Stimulated activated CD4-positive, alpha-beta T cell treated with anti-CD3 and anti-CD28 coated beads, Interleukin-4, amount 100 ng/mL, for 24 hours (primary cell): ENCODE measurements at places on chromosomes 12 and 14.

DNA sequence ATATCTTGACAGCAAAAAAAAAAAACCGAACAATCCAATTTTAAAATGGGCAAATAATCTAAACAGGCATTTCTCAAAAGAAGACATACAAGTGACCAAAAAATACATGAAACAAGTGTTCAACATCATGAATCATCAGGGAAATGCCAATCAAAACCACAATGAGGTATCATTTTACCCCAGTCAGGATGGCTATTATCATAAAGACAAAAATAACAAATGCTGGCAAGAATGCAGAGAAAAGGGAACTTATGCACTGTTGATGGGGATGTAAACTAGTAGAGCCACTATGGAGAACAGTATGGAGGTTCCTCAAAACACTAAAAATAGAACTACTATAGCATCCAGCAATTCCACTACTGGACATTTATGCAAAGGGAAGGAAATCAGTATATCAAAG is 448.2 kb downstream of the RGS6 start:
- no peak for DNase-seq

- DNase-seq: no peak
These were observed 52.8 kb downstream of the PTHLH start for GRCh38 chr12:27919671-27920235.

DNA sequence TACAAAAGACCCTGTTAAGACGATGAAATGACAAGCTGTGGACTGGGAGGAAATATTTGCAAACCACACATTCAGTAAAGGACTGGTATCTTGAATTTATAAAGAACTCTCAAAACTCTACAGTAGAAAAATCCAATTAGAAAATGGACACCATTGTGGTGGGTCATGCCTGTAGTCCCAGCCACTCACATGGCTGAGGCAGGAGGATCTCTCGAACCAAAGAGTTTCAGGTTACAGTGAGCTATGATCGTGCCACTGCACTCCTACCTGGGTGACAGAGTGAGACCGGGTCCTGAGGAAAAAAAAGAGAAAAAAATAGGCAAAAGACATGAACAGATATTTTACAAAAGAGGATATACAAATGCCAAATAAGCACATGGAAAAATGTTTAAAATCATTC is 41.9 kb downstream of the TTC6 start:
- no peak for DNase-seq

DNA sequence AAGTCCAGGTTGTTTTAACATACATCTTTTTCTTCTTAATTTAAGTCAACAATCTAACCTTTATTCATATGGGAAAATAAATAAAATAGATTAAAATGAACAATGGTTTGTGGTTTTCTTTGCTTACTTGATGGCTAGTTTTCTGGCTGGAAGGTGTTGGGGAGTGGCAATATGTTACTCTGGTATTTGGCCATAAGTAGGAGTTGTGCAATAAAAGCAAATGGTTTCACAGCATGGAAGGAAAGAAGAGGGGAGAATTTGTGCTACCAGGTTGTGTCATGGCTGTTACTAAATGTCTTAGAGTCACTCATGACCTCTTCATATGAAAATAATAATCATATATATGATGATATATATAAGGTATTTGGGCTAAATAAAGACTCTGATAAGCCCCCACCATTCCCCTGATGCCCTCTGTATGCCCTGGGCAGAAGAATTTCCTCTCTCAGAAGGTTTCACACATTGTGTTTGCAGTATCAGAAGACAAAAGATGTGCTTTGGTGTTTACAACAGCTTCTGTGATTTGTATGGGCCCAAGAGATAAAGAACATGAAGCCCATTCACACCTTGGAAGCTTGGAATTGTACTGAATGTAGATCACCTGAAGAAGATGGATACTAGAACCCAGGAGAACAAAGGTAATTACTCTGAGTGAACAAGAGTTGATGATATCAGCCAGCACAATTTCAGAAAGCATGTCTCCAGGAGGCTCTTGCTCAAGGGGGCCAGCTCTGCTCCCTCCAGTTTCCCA is 160.9 kb downstream of the ALG10B start:
- DNase-seq: no peak

DNA sequence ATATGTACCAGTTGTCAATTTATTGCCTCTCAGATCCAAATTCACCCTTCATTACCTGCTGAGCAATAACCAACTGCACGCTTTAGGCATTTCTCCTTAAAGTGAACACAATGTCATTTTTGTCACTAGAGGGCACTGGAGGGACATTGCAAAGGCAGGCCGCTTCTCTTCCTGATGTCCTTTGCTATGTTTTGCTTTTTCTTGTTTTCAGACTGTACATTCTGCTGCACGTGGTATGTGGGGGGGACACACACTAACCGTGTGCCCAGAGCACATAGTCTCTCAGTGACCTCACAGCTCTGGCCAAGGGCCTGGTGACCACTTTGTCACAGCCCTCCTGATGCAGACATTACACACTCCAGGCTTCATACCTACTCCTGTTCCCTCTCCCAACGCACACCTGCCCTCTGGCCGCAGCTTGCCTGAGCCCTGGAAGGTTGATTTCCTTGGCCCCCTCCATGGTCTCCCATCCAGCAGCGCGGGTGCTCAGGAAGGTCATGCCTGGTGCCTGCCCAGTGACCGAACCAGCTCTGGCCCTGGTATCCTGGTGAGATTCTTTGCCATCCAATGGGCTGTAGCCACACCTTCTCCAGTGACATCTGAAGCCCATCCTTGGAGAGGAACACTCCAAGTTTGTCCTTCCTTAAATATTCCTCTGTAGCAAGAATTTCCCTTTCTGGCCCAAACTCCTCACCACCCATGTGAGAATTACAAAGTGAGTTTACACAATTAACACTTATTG is 39.9 kb downstream of the MYO1H start:
- no peak for DNase-seq

DNA sequence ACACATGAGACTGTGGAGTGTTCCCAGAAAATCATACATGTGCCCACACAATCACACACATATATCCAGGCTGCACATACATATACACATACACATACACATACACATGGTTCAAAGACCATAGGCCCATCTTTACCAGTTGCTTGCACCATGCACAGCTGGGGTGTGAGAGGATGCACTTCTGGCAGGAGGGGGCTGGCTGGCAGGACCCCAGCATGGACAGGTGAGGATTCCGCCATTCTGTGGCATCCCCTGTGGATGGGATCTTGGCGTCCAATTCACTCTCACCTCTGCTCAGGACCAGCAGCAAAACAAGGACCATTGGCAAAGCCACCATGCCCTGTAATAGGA is 7.0 kb downstream of the ITGB7 start:
- no peak for DNase-seq

DNA sequence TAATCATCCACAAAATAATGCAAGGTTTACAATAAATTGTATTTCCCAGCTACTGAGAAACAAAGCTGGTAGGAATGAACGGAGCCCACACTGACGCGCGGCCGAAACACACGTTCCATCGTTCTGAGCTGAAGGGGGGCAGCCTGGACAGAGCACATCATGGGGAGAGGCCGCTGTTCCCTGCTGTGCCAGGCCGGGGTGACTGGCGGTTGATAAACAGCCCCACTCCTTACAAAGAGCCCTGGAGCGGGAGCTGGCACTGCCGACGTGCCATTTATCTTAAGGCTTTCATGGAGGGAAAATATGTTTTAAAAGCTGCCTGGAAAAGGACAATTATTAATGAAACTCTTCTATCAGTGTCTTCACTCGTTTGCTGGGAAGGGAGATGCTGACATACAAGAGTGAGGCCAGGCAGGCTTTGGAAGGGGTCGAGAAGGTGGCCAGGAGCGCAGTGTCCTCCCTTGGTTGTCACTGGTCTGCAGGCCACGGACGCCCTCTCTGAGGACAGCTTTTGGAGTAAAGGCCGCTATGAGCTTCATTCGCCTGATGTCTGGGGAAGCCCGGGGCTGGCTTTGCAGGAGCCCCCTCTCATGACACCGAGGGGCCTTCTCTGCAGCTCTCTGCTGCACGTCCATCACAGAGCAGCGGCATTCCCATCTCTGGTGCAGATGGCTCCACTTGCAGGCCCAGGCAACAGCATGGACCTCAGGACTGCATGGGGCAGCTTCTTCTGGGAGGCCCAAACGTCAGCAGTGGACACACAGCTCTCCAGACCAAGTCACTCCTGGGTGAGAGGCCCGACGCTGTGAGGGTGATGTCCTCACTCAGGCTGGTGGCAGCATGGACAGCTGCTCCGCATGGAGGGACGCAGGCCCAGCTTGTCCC is 355.3 kb upstream of the SFSWAP start:
- no peak for DNase-seq

DNA sequence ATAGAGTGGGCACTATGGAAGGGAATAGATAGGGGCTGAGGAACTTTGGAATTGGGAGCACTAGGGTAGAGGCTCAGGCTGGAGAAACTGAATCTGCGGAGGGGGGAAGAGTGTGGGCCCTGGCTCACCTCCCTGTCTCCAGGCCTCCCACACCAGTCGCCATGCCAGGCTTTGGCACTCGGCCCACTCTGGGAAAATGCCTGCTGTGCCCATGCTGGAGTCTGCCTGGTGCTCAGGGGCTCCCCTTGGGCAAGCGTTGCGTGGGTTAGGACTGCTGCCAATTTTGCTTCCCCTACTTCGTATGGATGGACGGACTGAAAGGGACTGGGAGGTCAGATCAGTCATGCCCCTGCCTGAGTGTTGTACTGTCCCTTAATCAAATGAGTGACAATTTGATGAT is 34.6 kb upstream of the CISTR start:
- DNase-seq: no peak

- DNase-seq: no peak
These were observed 938.6 kb upstream of the MDGA2 start for GRCh38 chr14:48614003-48614402.

- peak; percentile 87 for DNase-seq
These were observed 2.8 kb upstream of the HOXC8 start for GRCh38 chr12:54005853-54006558.

DNA sequence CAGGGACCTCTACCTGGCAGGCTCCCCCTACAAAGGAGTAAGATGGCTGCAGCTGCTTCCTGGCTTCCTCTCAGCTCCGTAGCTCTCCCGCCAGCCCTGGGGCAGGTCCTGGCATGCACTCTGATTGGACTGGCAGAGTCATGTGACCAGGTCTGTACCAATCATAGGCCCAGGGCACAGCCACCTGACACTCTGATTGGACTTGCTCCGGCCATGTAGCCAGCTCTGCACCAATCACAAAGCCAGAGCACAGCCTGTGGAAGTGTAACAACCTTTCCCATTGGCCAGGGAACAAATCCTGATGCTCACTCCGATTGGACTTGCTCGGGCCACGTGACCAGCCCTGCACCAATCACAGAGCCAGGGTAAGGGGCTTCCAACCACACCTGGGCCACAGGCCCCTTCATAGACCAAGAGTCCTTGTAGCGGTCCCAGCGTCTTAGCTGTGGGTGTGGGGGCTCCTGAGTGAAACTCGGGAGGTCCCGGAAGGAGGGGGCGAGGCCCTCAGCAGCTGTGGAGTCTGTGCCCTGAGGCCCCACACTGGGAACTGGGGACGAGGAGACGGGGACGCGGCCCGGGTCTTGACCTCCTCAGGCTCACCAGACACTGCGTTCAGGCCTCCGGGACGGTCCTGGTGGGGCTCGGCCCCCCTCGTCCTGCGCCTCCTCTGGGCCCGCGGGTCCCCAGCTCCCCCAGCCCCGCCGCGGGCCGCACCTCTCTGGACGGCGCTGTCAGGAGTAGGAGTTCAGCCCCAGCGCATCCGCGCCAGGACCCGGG is 210.6 kb downstream of the ADGRD1 start:
- no peak for DNase-seq

GRCh38 chr14:20956376-20956976 is 1.2 kb downstream of the RNASE2 start:
- DNase-seq: no peak

GRCh38 chr14:68235011-68235410 is 415.4 kb downstream of the RAD51B start:
- DNase-seq: no peak

DNA sequence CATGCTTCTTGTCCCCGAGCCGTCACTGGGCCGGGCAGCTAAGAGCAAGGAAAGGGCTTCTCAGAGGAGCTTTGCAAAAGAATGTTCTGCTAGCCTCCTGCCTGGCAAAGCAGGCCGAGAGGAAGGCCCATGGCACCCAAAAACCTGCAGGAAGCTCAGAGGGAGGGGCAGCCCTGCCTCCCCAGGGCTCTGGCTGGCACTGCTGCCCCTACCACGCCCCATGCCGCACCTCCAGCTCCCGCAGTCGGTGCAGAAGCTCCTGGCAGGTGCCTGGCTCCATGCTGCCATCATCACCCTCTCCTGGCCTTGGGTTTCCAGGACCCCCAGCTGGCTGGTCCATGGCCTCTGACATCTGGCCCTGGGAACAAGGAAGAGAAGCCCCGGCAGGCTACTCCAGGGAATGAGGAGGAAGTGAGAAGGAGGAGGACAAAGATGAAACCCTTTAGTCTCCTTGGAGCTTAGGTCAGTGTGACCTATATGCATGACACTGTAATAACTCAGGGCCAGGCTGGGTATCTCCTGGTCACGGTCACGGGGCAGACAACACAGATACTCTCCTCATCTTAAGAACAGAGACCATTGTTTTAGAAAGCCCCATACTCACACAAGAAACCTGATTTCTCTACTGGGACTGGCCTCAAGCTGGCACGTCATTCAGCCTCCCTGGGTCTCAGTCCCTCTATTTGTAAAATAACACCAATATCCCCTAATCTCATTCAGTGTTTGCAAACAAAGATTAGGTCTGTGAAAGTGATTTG is 24.3 kb downstream of the NCKAP5L start:
- no peak for DNase-seq

- DNase-seq: no peak
These were observed 430.3 kb downstream of the NAV3 start for GRCh38 chr12:78260976-78261375.

GRCh38 chr14:70789961-70790360 is 19.4 kb downstream of the MAP3K9 start:
- no peak for DNase-seq

GRCh38 chr12:69341328-69341727 is 6.9 kb upstream of the LYZ start:
- DNase-seq: no peak

DNA sequence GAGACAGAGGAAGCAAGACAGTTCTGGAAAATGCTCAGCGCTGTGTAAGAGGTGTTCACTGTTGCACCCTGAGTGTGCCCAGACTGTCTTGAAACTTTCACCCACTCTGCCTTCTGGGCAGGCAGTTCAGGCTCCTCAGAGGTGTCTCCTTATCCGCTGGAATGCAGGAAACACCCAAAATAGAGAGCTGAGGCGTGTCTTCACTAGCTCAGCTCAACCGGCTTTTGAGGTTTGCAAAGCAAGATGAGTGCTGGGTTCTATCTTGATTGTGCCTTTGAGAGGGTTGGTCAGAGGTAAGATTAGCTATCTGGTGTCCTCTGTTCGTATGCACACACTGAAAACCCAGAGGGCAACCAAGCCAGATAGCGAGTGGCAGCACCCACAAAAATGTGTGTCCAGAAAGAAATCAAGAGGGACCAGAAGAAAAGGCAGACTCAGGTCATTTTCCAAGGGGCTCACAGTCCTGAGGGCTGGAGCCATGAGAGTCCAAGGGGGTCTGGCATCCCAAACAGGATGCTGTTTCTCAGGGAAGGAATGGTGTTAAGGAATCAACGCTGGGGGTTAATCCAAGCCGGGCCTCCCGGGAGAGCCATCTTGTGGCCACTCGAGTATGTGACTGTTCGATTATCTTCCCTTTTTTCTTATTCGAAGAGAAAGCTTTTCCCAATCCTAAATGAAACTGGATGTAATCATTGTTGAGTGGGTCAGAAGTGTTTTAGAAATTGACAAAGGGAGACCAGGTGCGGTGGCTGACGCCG is 47.1 kb downstream of the TBX3 start:
- DNase-seq: no peak

- DNase-seq: no peak
These were observed 239.0 kb downstream of the SLC16A7 start for GRCh38 chr12:59834659-59835474.

- no peak for DNase-seq
These were observed 33.0 kb downstream of the RDH12 start for GRCh38 chr14:67734675-67735074.

GRCh38 chr14:100774164-100774537 is 47.5 kb downstream of the DLK1 start:
- DNase-seq: no peak
